ENCODE measurements at places on chromosomes 7 and 10.

DNA sequence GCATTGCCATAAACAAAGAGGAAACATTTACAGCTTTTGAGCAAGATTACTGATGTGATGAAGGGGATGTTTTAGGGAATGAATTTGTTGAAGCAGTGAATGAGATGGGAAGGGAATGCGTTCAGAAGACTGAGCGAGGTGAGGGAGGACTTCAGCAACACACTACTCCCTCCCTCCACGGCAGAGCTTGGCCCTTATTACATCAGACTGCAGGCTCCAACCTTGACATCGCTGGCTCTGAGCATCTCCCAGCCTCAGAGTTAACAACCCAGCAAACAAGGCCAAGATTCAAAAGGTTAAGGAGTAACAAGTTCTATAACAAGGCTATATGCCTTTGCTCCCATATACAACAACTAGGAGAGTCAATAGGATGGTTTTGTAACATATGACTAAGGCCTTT lies 164.4 kb downstream of the ELMO1 start:
- no peak for DNase-seq

GRCh38 chr7:90222811-90223725 lies 11.5 kb downstream of the STEAP2 start:
- no peak for DNase-seq

GRCh38 chr10:44757551-44758205 lies 153.5 kb upstream of the TMEM72 start:
- DNase-seq = no peak

DNA sequence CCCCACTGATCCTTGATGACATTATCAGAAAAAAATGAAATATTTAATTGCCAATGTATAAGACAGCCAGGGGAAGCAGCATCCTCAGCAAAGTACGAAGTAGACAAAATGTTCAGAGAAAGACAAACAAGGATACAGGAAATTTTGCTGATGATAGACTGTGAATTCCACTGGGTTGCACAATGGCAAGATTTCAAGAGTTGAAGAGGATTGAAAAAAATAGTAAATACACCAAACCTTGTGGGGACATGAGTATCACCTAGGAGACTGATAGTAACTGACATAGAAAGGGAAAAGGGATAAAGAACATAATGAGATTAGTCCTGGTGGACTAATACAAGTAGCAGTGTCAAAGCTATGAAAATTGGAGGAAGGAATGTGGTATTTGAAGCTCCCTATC lies 16.5 kb downstream of the CNOT4 start:
- no peak for DNase-seq
